ENCODE measurements at places on chromosomes 12 and 14. TPM values are rescaled to one million over a fixed set of nuclear protein-coding genes. Genes with fewer than 3 reads are reported as not detected.
A peak's percentile ranks its signal among the peaks of the same experiment; 100 is the strongest.

GALNT8 gene
- not detected for total RNA-seq

NDUFA12 gene
- total RNA-seq: 283 TPM

- peak; percentile 76 for DNase-seq
Observed at GRCh38 chr14:75050852-75051555, at the start of gene MLH3. TSS of gene MLH3 (minus strand) at chr14:75051467. CDS start at chr14:75049655, 1,812 bp downstream.

IL22 gene
- total RNA-seq: not detected

- no peak for DNase-seq
Observed at GRCh38 chr14:88270776-88271175, 52.3 kb downstream of the KCNK10 start.

DNA sequence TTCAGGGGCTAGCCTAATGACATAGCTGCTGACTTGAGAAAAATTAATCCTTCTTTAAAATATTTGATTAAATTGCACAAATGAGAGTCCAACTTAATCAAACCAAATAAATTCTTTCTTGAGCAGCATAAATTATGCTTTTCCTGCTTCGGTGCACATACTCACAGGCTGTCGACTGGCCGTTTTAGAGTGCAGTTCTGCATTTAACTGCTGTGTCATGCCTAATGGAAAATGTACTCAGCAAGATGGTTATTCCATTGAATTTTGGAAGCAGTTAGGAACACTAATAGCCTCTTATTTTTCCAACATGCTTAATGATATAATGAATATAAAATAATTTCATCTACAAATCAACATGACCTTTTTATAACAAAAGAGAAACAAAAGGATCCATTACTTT, 266.1 kb upstream of the LRIG3 start:
- no peak for DNase-seq

DNA sequence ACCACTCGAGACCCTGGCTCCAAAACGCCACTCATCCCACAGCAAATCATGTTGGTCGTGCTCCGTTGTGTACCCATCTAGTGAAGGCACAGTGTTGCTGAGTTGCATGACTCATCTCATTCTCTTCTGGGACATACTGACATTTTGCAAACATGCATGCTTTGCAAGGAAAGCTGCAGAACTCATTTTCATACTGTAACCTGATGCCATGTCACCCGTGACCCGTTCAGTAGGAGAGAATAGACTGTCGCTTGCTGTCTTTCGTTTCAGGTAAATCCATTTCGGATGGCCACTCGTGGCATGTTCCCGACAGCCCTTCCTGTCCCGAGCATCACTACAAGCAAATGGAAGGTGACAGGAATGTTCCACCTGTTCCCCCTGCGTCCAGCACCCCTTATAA, 78.2 kb downstream of the ESR2 start:
- no peak for DNase-seq

GRCh38 chr14:68636597-68636996, 156.3 kb downstream of the ZFP36L1 start:
- DNase-seq: no peak

ANKRD9 gene
- total RNA-seq: 28.7 TPM

- no peak for DNase-seq
Observed at GRCh38 chr14:65092349-65092748, 10.0 kb downstream of the MAX start.

CYP27B1 gene
- total RNA-seq: 12.9 TPM

DNA sequence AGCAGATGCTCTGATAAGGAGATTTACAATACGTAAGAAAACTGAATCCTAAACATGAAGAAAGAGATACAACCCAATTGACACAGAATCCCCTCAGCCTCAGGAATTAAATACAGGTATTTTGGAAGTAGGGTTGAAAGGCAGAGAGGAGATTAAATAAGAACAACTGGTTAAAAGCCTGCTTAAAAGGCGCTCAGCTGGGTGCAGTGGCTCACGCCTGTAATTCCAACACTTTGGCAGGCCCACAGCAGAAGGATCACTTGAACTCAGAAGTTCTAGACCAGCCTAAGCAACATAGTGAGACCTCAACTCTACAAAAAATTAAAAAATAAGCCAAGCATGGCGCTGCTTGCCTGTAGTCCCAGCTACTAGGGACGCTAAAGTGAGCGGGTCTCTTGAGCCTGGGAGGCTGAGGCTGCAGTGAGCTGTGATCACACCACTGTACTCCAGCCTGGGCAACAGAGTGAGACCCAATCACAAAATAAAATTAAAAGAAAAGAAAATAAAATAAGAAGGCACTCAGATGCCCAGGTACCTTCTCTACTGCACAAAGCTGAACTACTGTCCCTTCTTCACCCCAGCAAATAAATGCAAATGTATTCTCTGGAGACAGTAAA, 32.9 kb downstream of the MED13L start:
- no peak for DNase-seq

CISTR gene
- total RNA-seq: not detected

- no peak for DNase-seq
Observed at GRCh38 chr12:53561590-53561953, 54.3 kb upstream of the NPFF start.

GRCh38 chr12:100058482-100059029, 73.8 kb upstream of the ANKS1B start:
- DNase-seq: no peak

DNA sequence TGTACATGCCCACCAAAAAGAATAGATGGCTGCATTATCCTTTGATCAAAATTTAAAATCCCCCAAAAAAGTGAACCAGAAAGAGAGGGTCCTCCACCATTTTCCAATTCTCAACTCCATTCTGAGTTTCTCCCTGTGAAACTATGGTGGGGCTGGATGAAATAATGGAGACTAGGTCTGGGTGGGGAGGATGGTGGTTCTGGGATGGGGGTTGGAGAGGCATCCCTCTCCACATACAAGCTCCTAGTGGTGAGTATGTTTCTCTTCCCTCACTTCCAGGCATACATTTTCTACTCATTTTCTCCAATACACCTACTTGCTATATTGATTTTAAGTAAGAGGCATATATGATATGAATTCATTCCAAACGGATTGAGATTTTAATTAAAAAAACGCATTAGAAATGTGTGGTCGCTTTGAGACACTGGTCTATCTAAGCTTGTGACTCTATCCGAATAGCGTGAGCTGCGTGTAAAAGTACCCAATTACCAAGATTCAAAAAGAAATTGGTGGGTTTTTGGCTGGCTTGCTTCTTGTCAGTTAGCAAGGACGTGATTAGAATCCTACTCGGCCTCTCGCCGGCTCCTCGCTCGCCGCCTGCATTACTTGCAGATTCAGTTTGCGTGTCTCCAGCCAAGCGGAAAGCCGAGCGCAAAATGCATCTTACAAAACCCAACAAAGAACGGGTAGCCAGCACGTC, 3.4 kb downstream of the ASCL1 start:
- DNase-seq: no peak

DNA sequence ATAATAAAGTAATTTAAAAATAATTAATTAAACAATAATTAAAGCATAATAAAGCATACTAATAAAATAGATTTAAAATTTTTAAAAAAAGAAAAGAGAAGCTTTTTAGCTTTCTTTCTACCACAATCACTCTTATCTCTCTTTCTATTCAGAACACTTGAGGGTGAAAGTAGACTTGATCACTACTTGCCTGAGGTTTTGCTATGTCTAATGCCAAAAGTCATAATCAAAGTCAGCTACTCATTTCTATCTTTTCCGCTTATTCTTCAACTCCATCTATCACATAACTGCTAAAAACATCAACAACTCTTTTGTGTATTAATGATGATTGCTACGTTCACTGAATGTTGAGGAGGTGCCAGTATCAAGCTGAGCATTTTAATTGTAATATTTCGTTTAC, 202.0 kb upstream of the KRR1 start:
- no peak for DNase-seq

- no peak for DNase-seq
Observed at GRCh38 chr14:65006261-65006721, 19.6 kb downstream of the FNTB start.

MYO1H gene
- not detected for total RNA-seq

SLC38A4 gene
- 14.5 TPM for total RNA-seq

GRCh38 chr12:83821967-83822366, 1090.6 kb downstream of the SLC6A15 start:
- DNase-seq: no peak

DNA sequence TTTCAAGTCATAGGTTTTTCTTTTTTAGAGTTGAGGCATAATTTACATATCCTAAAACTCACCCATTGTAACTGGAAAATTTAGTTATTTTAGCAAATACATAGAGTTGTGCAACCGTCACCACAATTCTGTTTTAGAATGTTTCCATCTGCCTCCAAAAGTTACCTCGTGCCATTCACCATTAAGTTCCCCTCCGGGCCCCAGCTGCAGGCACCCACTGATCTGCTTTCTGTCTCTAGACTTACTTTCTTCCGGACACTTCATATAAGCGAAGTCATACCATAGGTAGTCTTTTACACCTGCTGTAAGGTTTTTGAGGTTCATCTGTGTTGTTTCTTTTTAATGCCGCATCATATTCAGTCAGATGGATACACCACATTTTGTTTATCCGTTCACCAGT, 28.7 kb downstream of the PPP2R5C start:
- DNase-seq: no peak

DNA sequence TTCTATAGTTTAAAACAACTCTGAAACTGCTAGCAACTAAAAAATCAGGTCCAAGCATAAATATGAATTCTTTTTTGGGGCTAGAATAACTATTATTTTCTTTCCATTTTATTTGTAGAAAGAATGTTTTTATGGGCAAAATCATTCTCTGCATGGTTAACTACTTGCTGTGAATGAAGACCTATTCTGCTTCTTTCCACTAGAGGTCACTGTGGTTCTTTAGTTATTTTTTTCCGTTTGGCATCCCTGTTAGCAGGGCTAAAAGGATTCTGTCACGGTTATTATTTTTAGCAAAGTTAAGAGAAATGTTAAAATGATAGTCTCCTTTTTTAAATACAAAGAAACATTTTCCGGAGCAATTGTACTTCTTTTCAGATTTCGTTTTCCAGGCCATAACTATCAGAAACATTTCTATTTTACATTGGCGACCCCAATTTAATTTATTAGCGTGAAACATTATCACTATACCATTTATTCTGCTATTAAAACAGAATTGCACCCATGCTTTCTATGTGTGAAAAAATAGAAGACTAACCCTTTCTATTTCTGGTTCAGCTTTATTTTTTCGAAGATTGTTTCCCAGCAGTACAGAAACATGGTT, 404.8 kb downstream of the ATP23 start:
- no peak for DNase-seq

GRCh38 chr14:20499108-20499507, 6.2 kb upstream of the RNASE10 start:
- no peak for DNase-seq

DNA sequence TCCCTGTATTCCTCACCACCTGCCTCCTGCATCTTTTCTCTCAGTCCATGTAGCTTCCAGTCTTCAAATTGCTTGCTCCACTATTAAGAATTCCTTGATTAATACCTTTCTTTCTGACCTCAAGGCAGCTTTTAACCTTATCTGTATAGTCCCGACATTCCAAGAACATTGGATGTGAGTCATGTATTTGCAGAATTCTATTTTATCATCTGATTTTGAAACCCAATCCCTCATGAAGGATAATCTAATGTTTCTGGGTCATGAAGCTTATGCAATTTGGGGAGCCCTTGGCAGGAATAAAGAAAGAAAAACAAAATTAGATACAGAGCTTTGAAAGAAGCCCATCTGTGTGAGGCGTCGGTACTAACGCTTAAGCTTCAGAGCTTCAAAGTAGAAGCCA, 63.4 kb upstream of the CCND2 start:
- DNase-seq: no peak

DNA sequence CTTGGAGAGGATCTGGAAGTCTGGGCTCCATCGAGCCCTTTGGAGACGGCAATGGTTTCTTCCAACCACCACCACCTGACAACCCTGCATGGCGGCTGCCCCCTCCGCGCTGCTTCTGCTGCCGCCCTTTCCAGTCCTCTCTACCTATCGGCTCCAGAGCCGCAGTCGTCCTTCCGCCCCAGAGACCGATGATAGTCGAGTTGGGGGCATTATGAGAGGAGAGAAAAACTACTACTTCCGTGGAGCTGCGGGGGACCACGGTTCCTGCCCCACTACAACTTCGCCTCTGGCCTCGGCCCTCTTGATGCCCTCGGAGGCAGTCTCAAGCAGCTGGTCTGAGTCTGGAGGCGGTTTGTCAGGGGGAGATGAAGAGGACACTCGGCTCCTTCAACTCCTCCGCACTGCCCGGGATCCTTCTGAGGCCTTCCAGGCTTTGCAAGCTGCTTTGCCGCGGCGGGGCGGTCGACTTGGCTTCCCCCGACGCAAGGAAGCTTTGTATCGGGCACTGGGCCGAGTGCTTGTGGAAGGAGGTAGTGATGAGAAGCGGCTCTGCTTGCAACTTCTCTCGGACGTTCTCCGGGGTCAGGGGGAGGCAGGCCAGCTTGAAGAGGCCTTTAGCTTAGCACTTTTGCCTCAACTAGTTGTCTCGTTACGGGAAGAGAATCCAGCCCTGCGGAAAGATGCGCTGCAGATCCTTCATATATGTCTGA, 499 bp downstream of the TOGARAM1 start:
- DNase-seq: no peak

COCH gene
- total RNA-seq: 0.34 TPM

GRCh38 chr12:45458854-45459807, 243.2 kb downstream of the ANO6 start:
- no peak for DNase-seq

DNA sequence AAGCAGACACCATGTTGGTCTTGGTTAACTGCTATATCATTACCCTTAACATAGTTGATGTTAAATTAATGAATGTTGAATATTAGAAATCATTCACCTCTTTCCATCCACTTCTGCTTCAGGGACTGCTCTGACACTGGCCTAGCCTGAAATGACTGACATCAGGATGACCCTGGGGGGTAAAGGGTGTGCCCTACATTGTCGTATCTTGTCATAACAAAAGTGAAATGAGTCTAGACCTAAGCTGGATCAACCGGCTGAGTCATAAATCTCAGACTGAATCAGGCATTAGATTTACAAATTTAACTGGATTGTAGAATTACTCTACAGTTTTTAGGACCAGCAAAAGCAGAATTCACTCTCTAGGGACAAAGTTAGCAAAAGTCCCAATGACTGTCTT, 35.3 kb downstream of the KICS2 start:
- no peak for DNase-seq

WSCD2 gene
- not detected for total RNA-seq

- no peak for DNase-seq
Observed at GRCh38 chr14:89827265-89827664, 127.3 kb downstream of the EFCAB11 start.

- no peak for DNase-seq
Observed at GRCh38 chr14:64249363-64249762, 44.8 kb downstream of the ESR2 start.

DNA sequence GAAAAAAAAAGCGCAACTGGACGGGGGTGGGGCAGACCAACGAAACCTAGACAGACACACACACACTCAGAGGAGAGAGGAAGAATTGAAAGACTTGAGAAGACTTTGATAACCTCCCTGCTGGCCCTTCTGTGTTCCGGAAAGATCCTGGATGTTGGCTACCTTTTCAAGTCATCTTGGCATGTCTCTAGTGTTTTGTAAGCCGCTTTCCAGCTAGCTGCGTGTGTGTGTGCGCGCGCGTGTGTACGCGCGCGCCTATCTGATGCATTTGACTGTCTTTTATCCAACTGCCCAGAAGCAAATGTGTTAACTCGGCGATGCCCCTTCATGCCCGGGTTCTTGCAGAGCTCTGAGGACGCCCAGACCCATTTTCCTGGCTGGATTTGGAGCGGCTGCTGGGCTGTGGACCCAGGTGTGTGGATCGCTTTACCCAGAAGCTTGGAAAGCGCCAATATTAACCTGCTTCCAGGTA, 664 bp downstream of the LRFN5 start:
- DNase-seq: no peak

Data from SJSA1 (cell line).